ENCODE measurements at places on chromosomes 1 and 21.

GRCh38 chr1:13784971-13785370, 85.0 kb downstream of the PRDM2 start:
- DNase-seq, result no peak

- no peak for DNase-seq
Measured at GRCh38 chr1:99469550-99469971, 176.4 kb upstream of the PALMD start.

- DNase-seq, result no peak
Measured at GRCh38 chr1:14842891-14843290, 244.4 kb downstream of the KAZN start.

- DNase-seq, result peak; percentile 50
Measured at GRCh38 chr1:153277852-153278251, 18.4 kb downstream of the LORICRIN start.

GRCh38 chr1:18511149-18511873, 30.6 kb downstream of the KLHDC7A start:
- no peak for DNase-seq

GRCh38 chr1:46288485-46289133, 14.8 kb downstream of the LRRC41 start:
- no peak for DNase-seq

GRCh38 chr21:30233228-30234020, 17.5 kb upstream of the CLDN8 start:
- no peak for DNase-seq

Measured in CD4-positive, alpha-beta T cell treated with Interleukin-17A for 1 hour (primary cell).